Stimulated activated CD4-positive, alpha-beta T cell treated with anti-CD3 and anti-CD28 coated beads, Interleukin-1b, Interleukin-23, amount 100 ng/mL, for 1 hour (primary cell): ENCODE measurements at places on chromosomes 5 and 9.

DNA sequence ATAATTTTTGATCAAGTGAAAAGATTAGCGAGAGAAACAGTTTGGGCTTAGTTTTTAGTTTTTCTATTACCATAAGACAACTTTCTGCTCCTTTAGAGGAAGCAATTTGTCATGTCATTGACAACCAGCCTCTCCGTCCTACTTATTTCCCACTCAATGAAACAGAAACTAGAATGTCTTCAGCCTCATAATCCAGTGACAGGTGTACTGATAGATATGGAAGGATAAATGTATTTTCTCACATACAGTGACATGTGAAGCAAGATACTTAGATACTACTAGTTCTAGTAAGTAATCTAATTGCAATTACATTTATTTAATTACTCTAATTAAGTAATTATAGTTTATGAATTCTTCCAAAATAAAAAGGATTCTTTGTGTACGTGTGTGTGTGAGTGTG lies 429.7 kb downstream of the CDH10 start:
- no peak for DNase-seq

- DNase-seq, result no peak
Measured at GRCh38 chr5:127549551-127549950, 32.1 kb downstream of the PRRC1 start.

DNA sequence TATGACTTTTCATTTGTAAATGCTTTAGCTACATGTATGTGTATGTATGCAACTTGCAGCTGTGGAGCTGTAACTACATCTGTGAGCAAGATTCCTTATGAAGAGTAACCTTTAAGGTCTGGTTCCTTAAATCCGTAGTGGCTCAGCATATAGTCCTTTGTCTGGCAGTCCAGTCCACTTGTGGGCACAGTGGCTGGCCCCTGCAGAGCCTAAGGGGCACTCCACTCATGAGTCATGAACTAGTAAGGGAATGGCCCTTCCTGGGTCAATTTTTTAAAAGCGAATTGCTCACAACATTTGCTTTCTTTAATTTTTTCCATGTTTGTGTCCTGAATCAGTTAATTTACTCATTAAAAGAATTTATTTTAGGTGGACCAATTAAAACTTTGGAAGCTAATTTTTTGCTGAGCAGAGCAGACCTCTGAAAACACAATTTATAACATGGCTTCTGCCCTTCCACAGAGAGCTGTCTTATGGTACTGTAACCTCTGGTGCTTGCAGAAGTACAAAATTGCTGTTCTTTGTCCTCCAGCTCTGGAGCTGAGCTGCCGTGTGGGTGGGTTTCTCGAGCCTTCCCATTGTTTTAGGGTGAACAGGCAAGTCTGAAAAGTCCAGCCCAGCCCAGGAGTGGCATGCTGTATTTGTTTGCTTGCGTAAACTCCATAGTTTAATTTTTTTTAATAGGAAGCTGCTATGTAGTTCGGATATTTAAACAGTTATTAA lies 110.1 kb downstream of the MVB12B start:
- DNase-seq, result no peak

- no peak for DNase-seq
Measured at GRCh38 chr5:93078082-93079038, 502.7 kb downstream of the NR2F1-AS1 start.

DNA sequence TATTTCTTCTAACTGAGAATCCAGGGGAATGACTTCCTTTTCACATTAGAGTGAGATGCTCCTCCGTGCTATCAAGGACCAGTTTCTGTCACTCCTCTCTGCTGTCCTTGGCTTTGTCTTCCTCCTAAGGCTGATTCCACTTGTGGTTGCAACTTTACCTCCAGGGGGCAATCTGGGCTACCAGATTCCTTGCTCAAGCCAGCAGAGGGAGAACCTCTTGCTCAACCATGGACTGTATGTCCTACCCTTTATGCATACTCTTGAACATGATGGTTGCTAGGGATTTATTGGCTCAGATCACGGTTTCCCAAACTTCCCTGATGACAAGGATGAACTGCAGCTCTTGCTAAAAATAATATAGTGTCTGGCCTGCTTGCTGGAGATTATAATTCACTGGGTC lies 24.0 kb downstream of the NNT start:
- no peak for DNase-seq

DNA sequence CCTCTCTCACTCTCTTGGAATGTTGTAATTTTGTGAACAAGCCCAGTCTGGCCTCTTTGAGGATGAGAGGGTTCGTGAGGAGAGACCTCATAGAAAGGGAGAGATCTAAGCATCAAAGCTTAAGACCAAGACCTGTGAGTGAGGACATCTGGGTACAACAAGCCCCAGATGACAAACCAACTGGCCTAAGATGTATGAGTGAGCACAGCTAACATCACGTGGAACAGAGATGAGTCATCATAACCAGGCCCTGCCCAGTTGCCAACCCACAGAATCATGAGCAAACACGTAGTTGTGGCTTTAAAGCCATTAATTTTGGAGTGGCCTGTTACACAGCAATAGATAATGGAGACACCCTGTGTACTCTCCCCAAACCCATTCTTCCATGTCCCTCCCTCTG lies 439.1 kb upstream of the KIF2A start:
- no peak for DNase-seq

GRCh38 chr9:34254141-34254913 lies 74.7 kb downstream of the KIF24 start:
- DNase-seq, result no peak

DNA sequence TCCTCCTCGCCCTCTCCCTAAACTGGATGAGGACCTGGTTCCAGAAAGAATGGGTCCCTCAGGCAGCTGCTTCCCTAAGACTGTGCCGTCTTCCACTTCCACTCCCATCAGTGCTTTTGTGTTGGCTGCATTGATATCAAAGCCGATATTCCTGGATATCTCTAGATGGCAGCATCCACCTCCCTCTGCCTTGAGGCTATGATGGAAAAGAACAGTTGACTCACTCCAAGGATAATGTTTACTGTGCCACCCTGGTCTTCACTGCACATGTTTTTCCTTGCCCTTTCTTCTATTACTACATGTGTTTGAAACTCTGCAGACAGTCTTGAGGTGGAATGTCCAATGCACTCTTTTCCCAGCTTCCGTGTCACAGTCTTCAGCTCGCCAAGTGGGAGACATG lies 211.6 kb downstream of the MAST4 start:
- DNase-seq, result no peak

DNA sequence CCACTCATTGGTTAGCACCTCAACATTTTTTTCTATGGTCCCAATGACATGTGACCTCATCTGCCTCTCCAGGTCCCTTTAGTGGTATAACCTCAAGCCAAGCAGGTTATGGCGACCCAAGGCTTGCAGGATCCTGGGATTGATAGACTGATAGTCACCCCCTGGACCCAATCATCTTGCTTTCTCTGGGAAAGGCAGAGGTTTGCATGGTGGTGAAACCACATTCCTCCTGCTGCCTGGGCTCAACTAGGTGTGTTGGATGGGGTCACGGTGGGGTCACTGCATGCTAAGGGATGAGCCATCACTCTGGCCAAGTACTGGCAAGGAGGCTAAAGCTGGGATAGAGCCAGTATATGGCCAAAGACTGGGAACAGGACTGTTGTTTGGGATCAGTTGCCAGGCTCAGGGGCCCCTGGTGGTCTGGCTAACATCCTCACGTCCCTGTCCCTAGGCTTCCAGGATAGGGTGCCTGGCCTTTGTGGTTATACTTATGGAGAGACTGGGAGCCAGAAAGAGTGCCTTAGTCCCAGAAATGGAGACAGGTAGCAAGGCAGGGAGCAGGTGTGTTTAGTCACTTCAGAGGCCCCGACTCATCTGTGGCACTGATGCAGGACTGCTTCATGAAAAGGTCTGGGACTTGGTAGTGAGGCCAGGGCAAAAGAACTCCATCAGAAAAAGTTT lies 4.6 kb upstream of the SMIM32 start:
- DNase-seq, result no peak

- DNase-seq, result no peak
Measured at GRCh38 chr9:24961762-24962161, 416.1 kb upstream of the IZUMO3 start.

DNA sequence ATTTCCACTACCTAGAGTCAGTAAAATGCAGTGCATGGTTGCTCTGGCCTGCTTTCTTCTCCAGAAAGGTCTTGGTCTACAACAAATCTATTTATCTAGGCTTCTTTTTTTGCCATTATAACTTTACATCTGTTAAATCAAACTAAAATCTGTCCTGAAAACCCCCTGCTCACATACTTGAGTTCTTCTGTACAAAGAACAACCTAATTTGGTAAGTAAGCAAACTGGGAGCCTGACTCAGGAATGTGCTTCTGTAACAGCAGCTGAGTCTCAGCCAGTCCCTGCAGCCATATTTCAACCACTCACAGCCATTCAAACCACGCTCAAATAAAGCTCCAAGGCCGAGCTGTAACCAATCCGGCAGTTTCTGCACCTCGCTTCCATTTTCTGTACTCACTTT lies 95.8 kb downstream of the PLPP1 start:
- DNase-seq, result no peak

- DNase-seq, result no peak
Measured at GRCh38 chr9:117574099-117574498, 130.1 kb upstream of the TLR4 start.

GRCh38 chr5:139634541-139634940 lies 13.6 kb upstream of the CXXC5 start:
- no peak for DNase-seq

GRCh38 chr5:66080664-66081063 lies 63.4 kb upstream of the SREK1 start:
- no peak for DNase-seq

- DNase-seq, result no peak
Measured at GRCh38 chr9:97596906-97597305, 36.3 kb downstream of the TSTD2 start.

DNA sequence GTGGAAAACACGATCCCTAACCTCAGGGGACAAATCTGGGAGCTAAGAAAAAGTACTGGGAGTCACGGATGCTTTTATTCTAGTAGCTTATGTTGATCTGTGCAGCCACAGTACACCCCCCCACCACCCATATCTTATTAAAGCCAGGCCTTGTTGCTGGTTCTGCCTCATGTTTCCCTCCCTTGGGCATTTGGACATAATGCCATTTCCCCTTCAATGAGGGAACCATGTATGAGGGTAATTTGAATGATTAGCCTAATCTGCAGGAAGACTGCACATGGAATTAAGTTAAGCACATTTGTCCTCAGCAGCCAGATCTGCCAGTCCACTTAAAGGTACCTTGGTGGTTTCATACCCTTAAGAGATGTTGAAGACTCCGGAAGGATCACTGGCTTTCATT lies 102.0 kb downstream of the ARHGAP26 start:
- DNase-seq, result no peak

- no peak for DNase-seq
Measured at GRCh38 chr5:88923623-88924329, 40.8 kb upstream of the MEF2C start.

- DNase-seq, result no peak
Measured at GRCh38 chr5:77628840-77629508, 9.5 kb downstream of the OTP start.

DNA sequence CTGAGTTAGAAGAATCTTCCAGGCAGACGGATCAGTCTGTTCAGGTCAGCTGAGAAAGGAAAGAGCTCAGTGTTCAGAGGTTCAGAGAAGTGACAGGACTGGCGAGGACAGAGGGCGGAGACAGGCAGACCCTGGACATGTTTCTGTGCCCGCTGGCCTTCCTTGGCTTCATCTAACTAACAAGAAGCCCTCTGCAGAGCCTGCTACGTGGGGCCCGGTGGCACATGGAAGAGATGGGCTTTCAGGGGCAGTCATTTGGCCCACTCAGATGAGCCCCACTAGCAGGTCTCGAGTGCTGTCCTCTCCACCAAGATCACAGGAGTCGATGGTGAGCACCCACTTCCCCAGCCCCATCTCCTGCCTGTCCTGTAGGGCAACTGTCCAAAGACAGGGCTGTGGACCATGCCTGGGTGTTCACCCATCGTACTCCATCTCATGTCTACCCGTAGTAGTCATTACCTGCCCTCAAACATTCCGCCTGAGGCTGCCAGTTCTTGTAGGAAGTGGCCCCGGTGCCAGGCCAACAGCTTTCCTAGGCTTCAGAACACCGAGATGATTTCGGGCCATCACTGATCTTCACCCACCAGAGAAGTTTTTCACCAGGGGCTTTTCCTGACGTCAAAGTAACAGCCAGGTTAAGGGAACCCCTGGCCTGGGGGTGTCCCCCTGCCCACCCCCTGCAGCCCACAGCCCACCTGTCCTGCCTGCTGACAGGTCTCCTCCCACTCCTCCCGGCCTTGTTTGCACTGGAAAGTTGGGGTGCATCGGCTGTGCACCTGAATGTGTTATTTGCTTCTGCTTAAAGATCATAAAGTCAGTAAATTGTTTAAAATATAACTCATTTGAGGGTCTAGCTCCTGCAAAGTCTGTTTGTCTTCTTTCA lies 14.0 kb downstream of the IRX2 start:
- DNase-seq, result no peak

- no peak for DNase-seq
Measured at GRCh38 chr5:169157064-169157463, 143.9 kb downstream of the SLIT3 start.

DNA sequence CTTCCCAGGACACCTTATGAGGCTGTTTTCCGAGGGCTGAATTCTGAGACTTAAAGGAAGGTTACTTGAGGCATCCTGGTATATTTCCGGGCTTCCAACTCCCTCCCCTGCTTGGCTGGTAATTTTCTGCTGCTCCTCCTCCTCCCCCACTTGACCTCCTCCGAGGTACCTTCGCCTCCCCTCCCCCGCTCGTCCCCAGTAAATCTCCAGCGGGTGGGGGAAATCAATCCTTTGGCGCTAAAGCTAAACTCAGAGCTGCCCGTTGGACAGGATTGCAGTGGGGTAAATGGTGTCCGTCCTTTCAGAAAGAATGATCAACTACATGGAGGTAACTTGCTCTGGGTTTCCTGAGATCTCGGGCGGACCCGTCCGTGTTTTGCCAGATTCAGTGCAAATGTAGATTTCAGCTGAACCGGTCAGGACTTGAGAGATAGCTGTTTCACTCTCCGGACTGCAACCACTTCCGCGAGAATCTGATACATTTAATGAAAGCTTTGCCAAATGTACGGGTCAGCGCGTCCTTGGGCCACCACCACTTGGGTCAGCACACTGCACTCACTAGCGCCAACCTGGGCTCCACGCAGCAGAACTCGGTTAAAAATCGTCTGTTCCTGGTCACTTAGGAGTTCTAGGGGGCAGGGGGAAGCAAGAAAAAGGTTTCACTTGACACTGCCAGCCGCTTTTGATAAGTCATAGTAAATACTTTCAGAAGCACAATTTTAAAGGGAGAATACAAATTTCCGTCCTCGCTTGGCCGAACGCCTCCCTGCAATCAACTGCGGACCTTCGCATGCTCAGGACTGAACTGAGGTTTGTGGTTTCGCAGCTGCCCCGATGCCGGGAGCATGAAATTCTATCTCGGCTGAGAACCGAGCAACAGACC lies 4.6 kb upstream of the ISL1 start:
- no peak for DNase-seq

DNA sequence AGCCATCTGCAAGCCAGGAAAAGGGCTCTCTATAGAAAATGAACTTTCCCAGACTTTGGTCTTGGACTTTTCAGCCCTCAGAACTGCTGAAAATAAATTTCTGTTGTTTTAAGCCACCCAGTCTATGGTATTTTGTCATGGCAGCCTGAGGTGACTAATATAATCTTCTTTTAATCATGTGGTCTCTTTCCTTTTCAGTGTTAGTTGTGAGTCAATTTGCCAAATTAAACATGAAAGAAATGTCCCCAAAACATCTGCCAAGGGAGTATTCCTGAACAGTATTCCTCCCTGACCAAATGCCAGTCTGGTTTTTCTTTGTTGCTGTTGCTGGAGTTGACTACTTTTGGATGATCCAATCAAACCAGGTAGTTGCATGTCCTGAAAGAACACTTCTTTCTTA lies 4.7 kb upstream of the YTHDC2 start:
- no peak for DNase-seq
